Activated naive CD4-positive, alpha-beta T cell (primary cell): ENCODE measurements at places on chromosomes 2 and 18.

DNA sequence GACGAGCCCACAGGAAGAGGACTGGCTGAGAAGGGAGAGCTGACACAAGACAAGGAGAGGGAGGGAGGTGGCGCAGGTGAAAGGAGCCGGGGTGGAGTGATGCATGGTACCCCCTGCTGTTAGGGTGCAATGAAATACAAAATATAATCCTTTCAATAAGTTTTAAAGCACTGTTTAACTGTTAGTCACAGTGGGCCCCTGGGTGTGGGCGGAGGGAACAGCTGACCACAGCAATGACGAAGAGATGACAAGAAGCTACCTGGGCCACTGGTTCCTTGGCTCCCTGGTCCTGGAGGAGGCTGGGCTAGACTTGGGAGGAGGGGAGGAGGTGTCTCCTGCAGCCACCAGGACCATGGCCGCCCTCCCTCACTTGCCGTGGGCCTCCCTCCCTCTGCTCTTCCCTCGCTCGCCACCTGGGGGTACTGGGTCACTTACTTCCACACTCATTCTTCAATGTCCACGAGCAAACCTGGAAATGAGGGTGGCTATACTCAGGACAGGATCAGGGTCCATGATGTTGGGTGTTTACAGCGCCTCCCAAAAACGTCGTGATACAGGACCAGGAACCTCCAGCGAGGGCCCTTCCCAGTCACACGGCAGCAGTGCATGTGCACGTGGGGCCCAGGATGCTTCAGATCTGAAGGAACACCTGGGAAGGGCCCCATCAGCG, 196.1 kb downstream of the ANKRD30B start:
- DNase-seq: no peak

DNA sequence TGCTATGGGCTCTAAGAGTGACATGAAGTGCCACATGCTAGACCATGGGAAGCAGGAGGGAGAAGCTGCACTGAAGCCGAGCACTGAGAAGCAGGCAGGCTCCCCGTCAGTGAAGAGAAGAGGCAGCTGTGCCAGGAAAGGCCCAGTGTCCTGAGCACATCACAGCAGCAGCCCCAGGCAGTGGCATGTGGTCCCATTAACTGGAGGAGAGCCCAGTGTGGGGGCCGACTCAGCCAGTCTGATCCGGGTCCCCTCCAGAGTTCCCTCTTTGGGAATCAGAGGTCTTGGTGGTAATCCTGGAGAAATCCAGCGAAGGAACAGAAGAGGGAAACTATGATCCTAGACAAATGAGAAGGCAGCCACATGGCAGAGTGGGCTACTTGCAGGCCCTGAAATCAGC, 96.7 kb upstream of the ACAA2 start:
- DNase-seq: no peak

GRCh38 chr2:201860636-201861066, 54.3 kb downstream of the CDK15 start:
- no peak for DNase-seq

- DNase-seq: no peak
Measured at GRCh38 chr18:36942264-36942663, 113.3 kb downstream of the KIAA1328 start.

DNA sequence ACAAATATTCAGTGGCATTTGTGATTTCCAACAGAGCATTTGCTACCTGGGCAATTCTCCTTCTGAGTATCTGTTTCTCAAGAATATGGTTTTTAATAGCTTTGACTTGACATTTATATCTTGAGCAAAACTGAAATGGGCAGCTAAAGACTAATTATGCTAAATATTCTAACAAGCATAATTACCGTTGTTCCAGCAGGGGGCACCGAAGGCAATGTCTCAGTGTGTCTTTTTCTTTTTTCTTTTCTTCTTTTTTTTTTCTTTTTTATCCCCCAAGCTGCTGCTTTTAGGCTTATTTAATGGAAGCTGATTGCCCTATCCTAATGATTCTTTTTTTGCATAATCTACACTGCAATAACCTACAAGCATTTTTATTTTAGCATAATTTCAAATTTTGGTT, 138.9 kb upstream of the NABP1 start:
- no peak for DNase-seq

DNA sequence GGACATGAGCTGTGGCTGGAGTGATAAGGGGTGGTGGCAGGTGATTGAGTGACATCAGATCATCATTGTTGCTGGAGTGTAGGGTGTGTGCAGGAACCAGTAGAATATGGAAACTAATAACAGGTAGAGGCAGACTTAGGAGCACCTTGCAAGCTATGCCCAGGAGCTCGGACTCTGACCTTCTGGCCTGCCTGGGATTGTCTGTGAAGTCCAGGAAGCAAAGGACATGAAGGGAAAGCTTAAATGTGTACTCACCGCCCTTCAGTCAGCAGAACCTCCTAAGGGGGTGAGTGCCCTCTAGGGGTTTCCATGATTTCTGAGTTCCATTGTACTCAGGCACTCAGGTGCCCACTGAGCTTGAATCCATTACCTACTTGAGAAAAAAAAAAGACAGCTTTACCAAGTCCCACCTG, 104.2 kb downstream of the CRIM1 start:
- no peak for DNase-seq

DNA sequence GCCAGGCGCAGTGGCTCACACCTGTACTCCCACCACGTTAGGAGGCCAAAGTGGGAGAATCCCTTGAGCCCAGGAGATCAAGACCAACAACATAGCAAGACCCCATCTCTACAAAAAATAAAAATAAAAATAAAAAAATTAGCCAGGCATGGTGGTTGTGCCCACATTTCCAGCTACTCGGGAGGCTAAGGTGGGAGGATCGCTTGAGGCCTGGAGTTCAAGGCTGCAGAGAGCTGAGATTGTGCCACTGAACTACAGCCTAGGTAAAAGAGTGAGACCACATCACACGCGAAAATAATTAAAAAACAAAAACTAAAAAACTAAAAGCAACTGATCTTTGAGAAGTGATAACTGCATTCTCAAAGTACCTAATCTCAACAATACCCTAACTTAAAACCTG, 1.8 kb downstream of the C2orf76 start:
- DNase-seq: no peak

GRCh38 chr2:223465793-223466192, 136.4 kb downstream of the SCG2 start:
- no peak for DNase-seq

DNA sequence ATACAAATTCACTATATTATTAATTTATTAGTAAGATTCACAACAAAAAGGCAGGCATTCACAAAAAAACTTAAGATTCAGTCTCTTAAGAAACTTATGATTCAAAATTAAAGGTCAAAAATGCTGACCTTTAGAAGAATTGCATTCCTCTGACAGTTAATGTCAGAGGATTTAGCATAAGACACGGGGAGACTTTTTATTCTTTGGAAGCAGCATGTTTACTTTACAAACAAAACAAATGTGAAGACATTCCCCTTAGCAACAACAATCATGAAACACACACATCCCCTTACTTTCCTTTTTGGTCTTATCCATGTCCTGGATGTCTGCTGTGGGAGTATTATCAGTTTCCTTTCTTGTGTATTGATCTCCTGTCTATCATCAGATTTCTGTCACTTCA, 117.1 kb downstream of the RAD51AP2 start:
- no peak for DNase-seq

DNA sequence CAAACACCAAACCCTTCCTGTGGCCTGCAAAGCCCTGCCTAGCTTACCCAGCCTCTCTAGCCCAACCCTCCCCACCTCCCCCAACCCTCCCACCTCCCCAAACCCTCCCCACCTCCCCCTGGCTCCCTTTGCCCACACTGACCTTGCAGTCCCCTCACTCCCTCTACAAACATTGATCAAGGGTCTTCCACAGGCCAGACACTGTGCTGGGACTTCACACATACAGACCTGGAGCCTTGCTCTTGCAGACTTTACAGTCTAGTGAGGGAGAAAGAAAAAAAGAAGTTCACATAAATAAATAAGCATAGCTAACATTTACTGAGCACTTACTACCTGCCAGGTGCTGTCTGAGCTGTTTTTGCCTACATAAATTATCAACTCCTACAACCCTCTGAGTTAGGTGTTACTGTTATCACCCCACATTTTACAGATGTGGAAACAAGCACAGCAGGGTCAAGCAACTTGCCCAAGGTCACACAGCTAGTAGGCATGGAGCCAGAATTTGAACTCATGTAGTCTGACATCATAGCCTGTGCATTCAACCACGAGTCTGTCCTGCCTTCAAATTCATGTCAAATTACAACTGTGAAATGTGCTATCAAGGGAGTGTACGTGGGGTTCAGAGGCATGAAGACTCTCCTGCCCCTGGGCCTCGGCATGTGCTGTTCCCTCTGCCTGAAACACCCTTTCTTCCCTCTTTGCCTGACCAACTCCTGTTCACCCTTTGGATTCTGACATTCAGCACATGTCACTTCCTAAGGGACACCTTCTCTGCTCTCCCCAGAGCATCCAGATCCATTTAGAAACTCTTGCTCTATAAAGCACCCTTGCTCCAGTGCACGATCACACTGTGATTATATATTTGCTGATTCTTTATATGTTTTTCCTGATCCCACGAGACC, 209.9 kb downstream of the TNS1 start:
- no peak for DNase-seq

GRCh38 chr2:26612522-26613240, 28.5 kb downstream of the CIB4 start:
- no peak for DNase-seq

- DNase-seq: no peak
Measured at GRCh38 chr2:185618625-185619024, 120.0 kb upstream of the FSIP2 start.

- no peak for DNase-seq
Measured at GRCh38 chr2:75556679-75557366, 3.9 kb downstream of the EVA1A start.

DNA sequence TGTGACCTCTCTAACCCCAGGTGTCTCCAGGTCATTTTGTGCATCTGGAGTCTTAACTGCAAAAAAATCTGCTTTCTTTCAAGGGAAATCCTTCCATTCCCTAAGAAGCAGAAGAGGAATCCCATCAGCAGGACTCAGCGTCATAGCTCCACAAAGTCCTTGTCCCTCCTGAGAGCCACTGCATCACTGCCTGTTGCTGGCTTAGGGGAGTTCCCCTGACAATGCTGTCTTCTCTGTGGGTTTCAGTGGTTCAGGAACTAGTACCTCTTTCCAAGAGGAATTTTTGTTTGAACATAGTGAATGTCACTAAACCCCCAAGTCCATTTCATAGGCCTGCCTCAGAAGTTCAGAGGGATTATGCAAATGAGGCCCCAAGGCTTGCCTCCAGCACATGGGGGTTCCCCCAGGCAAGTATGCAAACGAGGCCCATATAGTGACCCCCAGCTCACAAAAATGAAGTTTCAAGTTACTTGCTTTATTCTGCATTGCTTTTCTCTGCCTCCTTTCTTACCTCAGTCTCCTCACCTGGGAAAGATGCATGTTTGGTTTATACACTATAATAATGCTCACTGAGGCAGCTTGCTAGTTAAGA, 513.9 kb upstream of the MEX3C start:
- DNase-seq: no peak

- DNase-seq: no peak
Measured at GRCh38 chr2:222193328-222193983, 105.3 kb downstream of the PAX3 start.

DNA sequence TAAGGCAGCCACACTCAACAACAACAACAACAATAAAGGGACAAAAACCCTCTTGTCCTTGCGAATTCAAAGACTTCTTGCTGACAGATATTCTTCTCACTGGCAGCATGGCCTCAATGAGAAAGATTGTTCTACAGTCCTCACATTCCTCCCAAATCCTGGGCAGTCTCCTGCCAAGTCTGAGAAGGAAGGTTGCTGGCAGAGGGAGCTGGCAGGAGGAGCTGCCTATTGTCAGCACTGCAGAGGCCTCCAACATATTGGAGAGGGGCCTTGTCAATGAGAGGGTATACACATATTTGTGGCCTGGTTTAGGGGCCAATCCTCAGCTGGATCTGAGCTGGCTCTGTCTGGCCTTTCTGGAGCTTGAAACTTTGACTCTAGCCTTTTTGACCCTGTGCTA, 63.5 kb downstream of the LAMA3 start:
- DNase-seq: no peak

GRCh38 chr2:105416156-105416555, 17.3 kb upstream of the FHL2 start:
- no peak for DNase-seq

DNA sequence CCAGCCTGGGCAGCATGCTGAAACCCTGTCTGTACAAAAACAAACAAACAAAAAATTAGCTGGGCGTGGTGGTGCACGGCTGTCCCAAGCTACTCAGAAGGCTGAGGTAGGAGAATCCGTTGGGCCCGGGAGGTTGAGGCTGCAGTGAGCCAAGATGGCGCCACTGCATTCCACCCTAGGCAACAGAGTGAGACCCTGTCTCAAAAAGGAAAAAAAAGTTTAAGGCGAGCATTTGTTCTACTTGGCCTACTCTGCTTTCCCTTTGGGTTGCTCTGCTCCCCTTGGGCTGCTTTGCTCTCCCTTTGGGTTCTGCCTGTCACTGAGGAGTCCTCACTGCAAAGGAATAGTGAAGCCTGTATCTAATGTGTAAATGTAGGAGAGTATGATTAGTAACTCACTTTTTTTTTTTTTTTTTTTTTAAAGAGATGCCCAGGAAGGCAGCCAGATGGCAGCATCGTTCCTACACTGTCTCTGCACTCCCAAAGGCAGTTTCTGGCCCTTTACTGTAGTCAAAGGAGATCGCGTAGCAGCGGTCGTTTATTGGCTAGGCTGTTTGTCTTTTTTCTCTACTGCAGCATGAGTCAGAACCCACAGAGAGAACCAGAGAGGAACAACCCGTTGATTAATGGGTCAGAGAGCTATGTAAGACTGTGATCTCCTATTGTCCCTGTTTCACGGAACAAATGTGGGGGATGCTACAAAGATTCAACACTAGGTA, 118.3 kb upstream of the CWC22 start:
- DNase-seq: no peak

DNA sequence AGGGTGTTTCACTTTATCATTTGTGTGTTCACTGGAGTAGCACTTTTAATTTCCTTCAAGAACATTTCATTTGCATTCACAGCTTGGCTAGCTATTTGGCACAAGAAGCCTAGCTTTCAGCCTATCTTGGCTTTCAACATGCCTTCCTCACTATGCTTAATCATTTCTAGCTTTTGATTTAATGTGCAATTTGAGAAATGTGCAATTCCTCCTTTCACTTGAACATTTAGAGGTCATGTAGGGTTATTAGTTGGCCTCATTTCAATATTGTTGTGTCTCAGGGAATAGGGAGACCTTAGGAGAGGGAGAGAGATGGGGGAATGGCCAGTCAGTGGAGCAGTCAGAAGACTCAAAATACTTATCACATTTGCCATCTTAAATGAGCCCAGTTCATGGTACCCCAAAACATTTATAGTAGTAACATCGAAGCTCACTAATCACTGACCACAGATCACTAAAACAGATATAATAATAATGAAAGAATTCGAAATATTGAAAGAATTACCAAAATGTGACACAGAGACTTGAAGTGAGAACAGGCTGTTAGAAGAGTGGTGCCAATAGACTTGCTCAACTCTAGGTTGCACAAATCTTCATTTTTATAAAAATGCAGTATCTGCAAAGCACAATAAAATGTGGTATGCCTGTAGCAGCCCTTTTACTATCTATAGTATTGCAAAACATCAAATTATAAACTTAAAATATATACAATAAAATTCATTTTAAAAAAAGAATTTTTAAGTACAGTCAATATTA, 561.2 kb downstream of the METTL4 start:
- no peak for DNase-seq

- no peak for DNase-seq
Measured at GRCh38 chr2:25362434-25363145, 20.9 kb upstream of the DNMT3A start.

- DNase-seq: no peak
Measured at GRCh38 chr2:216119986-216120385, 10.8 kb downstream of the XRCC5 start.
